Cortex of kidney (tissue), 1 donor: ENCODE measurements at places on chromosomes 4 and X.

GRCh38 chr4:142850478-142850877 is 4.4 kb upstream of the INPP4B start:
- no peak for DNase-seq

DNA sequence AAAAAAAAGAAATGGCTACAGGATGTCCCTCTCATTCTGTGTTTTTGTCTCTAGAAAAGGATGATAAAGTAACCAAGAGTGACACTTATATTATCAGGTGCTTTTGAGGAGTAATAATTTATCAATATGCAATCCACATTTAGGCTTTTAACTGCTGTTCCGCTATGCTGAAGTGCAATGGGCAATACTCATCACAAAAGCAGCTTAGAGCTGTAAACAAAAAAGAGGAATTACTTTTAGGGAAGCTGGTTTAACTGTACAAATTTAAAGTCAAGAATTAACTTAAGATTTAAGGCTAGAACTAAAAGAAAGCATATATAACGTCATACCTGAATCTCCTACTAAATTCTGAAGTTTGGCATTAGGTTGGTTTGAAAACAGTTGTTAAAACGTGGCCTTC is 93.5 kb upstream of the DDX3X start:
- DNase-seq, result no peak

DNA sequence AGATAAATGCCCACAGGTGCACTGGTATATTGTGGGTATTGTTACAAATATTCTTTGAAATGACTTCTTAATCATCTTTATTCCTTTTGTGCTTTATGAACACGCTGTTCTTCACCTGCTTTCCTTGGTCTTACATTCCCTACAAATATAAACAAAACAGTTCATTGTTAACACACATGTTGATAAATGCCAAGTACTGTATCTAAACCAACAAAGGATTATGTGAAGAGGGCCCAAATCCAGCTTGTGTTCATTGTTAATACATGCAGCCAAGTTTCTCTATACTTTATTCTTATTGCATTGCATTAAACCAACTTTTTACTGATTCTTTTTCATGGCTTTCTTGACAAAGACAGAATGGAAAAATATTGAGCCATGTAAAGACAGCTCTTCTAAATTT is 42.8 kb downstream of the AREG start:
- DNase-seq, result no peak

DNA sequence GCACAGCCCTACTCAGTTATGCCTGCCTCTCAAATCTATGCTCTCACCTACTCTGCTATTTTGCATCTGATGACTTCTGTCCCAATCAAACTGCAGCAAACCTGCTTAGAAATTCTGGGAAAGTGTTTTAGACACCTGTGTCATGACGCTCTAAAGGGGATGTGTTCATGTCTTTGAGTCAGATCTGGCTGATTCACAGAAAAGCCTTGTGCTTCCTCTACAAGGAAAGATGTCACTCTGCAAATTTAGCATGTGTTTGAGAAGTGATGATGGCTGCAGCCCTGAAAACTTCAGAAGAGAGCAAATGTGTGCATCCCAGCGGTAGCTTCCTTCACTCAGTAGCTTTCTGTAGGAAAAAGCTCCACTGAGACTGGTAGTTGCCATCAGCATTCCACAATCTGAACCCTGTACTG is 235.4 kb downstream of the MGST2 start:
- no peak for DNase-seq

DNA sequence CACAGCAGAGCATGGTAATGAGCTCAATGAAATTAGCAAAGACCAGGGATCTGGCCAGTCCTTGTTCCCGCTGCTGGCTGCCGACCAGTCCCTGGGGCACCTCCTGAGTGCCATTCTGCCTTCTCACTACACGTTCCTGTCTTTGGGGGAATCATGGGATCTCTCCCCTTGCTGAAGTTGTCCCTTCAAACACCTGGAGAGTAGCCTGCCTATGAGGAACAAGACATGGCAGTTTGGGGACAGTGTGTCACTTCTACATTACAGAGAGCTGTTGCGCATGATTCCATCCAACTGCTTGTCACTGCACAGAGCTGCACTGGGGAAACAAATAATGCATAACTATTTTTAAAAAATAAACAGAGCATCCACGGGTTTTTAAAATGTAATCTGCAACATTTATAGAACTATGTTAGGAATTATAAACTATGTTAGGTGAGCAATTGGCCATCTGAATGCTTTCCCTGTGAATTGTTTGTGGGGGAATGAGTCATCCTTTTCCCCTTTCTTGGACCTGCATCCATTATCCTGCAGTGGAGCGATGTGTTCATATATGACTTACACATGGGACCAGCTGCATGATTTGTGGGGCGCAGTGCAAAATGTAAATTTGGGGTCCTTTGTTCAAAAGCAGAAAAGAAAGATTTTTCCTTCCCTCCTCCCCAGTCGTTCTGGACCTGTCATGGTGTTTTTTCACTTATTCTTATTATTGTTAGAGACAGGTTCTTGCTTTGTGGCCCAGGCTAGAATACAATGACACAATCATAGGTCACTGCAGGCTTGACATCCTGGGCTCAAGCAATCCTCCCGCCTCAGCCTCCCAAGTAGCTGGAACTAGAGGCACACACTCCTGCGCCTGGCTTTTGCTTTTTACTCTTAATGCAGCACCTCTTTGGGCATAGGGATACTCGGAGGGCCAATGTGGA is 115.0 kb upstream of the TBL1X start:
- DNase-seq, result no peak

DNA sequence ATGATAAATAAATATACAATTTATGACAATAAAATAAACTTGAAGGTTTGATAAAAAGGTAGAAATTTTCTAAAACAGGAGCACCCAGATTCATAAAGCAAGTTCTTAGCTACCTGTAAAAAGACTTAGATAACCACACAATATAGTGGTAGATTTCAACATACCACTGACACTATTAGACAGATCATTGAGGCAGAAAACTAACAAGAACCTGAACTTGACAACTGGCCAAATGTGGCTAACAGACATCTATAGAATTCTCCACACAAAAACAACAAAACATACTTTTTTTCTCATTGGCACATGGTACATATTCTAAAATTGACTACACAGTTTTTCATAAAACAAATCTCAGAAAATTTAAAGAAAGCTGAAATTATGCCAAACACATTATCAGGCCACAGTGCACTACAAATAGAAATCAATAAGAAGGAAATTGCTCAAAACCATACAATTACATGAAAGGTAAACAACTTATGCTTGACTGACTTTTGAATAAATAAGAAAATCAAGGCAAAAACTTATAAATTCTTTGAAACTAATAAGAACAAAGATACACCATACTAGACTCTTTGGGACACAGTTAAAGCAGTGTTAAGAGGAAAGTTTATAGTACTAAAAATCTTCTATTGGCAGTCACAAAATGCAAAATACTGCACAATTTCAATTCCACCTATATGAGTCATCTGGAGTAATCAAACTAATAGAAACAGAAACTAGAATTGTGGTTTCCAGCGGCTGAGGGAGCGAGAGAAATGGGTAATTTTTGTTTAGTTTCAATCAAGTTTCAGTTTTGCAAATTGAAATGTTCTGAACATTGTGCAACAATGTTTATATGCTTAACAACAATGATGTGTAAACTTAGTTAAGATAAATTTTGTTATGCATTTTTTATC is 925.6 kb downstream of the SH3BGRL start:
- DNase-seq, result no peak

- no peak for DNase-seq
These were observed 77.4 kb downstream of the MTMR1 start for GRCh38 chrX:150770623-150771022.

GRCh38 chrX:152600853-152601633 is 36.7 kb upstream of the GABRQ start:
- DNase-seq, result no peak

DNA sequence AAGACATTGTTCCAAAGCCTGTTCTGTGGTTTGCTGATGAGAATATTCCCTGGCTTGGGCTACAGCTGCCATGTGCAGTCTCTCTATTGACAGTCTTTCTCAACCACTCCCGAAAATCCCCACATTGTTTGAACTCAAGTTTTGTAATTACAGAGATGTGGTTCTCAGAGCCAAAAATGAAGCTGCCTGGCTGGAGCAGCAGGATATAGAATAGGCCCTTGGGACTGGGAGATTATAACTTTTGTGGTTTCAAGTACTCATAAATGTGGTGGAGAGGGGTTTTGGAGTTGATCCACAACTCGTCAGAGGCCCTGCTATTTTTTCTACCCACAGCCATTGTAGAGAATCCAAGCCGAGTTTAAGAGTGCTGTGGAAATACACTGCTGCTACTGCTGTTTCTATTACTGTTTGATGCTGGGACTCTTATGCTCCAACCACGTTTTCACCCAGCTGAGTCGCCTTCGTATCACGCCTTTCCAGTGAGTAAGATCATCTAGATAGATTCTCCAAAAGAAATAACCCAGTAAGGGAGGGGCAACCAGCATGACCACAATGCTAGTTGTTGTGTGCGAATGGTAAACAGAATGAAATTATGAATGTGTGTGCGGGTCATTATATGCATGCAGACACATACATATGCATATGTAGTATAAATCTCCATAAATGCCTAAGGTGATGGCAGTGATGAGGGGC is 57.1 kb upstream of the ATXN3L start:
- no peak for DNase-seq

- DNase-seq, result no peak
These were observed 121.2 kb downstream of the VCX2 start for GRCh38 chrX:8049827-8050226.

DNA sequence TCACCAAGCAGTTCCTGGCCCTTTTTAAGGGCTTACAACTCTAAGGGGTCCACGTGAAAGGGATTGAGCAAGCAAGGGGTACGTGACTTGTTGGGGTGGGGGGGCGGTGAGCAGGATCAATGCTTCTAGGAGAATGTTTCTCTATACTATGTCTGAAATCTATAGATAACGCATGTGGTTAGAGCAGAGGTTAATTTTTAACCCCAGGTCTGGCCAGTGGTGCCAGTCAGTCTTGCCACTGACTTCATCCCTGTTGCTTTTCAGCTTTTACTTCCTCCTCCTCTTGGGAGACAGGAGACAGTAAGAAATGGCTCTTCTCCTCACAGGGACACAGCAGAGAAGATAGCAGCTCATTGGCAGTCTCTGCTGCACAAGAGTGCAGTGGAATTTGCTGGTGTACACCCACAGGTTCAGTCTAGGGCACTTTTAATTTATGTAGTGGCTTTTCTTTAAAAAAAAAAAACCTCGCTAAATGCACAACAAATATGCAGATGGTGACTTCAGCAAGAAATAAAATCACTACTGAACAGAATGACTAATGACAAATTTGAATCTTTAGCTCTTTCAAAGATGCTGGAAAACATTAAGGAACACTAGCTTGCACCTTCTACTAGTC is 190.5 kb downstream of the CCNG2 start:
- DNase-seq, result no peak

GRCh38 chr4:185119927-185120630 is 23.0 kb upstream of the SLC25A4 start:
- no peak for DNase-seq

DNA sequence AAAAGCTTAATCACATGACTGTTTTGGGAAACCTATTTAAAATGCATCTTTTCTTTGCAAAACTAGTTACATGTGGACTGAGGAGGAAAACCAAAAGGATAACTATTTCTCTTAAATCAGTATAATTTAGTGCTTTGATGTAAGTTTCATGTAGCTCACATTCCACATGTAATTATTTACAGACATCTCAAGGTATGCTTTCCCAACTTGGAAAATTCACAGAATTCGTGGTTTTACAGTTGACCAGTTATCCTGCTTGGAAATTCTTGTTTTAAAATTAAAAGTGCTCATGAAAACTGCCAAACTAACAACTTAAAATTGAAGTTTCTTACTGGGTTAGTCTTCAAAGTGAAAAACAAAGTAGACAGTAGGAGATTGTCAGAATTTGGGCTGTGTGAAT is 52.4 kb downstream of the EDNRA start:
- no peak for DNase-seq

DNA sequence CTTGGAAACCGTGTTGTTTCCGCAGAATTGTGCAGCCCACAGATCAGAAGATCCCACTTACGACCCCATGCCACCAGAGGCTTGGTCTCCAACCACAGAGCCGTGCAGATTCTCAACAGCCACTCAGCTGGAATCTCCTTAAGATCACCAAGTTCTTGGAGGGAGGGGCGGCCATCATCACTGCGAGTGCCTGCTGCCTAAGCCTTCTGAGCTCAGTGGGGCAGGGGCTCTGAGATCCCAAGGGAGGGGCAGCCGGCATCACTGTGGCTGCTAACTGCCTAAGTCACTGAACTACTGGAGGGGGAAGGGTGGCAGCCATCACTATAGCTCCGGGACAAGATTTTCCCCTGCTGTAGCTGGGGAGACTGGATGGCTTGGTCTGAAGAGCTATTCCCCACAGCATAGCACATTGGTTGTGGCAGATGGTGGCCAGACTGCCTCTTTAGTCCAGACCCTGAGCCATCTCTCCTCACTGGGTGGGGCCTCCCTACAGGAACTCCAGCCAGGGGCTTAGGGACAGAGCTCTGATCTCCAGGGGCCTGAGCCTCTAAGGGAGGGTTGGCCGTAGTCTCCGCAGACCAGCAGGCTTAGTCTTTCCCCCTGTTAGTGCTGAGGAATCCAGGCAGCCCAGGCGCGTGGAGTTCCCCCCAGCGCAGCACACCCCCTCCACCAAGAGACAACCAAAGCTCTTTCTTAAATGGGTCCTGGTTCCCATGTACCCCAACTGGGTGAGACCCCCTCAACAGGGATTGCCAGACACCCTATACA is 1483.9 kb downstream of the ADGRL3 start:
- no peak for DNase-seq

GRCh38 chr4:90328558-90328957 is 201.4 kb downstream of the CCSER1 start:
- DNase-seq, result no peak

DNA sequence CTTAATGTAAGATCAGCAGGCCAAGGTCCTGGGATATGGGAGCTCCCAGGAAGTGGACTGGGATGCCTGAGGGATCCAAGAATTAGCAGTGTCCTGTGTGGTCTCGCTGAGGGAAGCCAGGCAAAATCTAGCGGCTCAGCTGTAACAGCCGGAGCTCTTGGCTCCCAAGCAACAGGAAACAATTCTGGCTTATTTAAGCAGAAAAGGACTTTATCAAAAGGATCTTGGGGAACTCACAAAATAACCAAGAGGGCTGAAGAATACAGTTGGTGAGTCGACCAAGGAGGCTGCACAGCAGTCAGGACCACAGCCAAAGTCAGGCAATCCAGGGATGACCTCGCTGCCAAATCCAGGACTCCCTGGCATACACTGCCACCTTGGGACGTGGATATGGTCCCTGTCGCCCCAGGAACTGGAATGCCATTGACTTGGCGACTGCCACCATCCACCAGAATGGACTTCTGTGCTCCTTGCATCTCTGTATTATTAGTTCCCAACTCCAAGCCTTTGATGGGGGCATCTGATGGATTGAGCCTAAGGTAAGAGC is 165.3 kb upstream of the BCOR start:
- DNase-seq, result no peak

GRCh38 chrX:129585167-129585566 is 45.1 kb downstream of the OCRL start:
- no peak for DNase-seq

- DNase-seq, result peak; percentile 11
These were observed at the start of gene MND1 for GRCh38 chr4:153344131-153345011. Gene MND1 (plus strand): TSS chr4:153344688. CDS start chr4:153344738, 50 bp downstream.

GRCh38 chr4:87007528-87008446 is 73.0 kb downstream of the AFF1 start:
- no peak for DNase-seq

- DNase-seq, result no peak
These were observed 30.8 kb downstream of the RASGEF1B start for GRCh38 chr4:81440949-81441348.

GRCh38 chrX:70262952-70263567 is 3.1 kb upstream of the P2RY4 start:
- no peak for DNase-seq
